Activated CD4-positive, alpha-beta T cell treated with anti-CD3 and anti-CD28 coated beads, Interleukin-2, amount 10 ng/mL, durations not matched to agents 7 days and 5 days (primary cell): ENCODE measurements at places on chromosomes 7 and 10.
A peak's percentile ranks its signal among the peaks of the same experiment; 100 is the strongest.

DNA sequence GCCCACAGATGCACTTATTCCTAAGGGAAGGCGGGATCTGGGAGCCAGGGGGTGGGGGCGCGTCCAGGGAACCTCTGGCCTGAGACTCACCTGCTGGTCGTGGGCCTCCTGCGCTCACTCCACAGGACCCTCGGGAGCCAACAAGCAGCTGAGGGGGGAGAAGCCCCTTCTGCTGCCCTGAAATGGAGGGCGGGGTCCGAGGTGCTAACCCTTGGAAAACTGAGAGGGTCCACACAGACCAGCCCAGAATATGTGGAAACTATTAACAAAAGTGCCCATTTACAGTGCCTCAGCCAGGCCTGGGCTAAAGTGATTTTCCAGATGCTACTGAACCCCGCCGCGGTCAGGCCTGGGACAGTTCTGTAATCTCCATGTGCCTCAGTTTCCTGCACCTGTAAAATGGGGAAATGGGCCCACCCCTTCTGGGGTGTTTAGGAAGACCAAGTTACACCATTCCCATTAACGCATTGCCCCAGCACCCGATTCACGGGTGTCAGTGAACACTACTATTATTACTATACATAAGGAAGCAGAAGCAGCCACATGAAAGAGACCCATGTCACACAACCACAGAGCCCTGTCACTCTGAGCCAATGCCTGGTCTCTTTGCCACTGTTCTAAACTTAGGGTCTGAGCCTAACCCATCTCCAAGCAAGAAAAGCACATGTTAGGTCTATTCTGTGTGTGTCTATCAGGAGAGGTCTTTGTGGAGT lies 630 bp upstream of the VSTM4 start:
- DNase-seq, result no peak

DNA sequence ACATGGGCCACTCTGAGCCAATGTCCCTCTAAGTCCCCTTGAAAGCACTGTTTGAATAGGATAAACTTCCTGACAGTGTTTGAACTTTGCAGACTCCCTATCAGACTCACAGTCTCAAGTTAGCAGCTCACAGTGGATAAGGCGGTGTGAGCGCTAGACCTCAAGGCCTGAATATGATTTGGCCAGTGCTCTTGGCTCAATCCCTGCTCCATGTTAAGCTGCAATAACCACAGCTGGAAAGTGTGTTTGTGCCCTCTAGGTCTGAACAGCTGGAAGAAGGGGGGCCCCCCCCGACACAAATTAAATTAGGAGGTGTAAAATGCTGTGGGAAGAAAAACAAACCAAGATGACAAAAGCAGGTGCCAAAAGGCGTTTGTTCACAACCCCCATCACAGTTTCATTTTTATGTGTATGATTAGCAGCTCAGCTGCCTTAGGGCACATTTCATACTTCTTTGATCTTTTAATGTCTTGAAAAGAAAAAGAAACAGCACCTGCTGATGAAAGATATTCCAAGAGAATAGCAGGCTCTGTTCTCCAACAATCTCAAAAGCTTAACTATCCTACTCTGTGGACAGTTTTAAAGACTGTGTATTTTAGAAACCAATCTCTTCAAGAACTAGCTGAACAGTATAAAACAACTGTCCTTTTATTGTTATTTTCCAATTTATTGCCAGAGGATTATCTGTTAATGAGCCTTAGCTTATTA lies 167.6 kb downstream of the SNX13 start:
- DNase-seq, result no peak

DNA sequence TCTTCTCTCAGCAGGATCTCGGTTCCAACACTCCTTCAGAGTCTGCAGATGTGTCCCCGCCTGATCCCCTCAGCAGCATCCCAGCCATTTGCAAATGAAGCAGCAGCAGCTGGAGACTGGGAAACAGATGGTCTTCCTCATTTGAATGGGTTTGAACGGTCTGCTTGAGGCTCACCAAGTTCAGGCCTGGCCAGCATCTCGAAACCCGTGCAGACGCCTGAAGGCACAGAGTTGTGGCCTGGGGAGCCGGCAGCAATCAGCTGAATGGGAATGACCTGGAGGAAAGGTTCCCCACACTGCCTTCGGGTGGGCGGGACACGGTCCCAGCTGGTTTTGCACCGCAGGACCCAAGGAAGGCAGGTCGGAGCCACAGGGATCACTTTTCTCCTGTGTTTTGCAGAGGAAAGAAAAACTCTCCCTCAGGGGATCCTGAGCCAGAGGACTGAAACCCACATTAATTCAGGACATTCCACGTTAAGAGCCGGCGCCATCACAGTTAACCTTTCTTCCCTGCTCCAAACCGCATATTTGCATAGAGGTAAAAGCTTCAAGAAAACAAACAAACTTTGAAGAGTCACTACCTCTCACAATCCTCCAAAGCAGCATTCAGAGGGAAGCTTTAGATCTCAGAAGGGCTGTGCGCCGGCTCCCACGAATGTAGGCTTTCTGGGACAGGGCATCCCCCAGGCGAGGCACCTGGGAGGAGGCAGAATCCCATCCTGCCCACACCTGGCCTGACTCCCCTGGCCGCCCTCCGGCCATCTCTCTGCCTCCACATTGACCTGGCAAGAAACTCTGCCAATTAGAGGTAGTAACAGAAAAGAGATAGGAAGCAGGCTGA lies 17.7 kb downstream of the FGFR2 start:
- no peak for DNase-seq

DNA sequence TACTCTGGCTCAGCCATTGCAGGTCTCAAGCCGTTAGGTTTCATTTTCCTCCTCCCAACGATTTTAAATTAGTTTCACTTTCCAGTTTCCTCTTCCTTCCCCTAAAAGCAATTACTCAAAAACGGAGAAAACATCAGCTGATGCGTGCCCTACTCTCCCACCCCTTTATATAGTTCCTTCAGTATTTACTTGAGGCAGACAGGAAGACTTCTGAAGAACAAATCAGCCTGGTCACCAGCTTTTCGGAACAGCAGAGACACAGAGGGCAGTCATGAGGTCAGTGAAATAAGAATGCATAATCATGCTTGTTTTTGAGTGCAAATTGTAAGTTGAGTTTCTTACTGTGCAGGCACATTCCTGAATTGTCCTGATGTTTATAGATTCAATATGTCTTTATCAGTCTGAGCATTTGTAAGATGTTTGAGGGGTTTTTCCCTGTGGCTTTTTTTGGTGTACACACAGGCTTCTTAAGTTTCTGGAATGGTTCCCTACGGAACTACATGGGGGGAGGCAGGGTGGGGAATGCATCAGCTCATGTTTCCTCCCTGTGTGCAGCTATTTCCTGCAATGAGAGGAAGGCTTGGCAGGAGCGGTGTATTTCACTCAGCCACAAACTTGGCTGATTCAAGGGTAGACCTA lies at the start of gene IFIT3:
TSS of gene IFIT3 (plus strand) at position 195 of the 639 bp plus-strand sequence. CDS start at position 272, 77 bp downstream.
- peak; percentile 42 for DNase-seq
